ENCODE measurements at places on chromosomes 13 and 19.
A peak's percentile ranks its signal among the peaks of the same experiment; 100 is the strongest.

DNA sequence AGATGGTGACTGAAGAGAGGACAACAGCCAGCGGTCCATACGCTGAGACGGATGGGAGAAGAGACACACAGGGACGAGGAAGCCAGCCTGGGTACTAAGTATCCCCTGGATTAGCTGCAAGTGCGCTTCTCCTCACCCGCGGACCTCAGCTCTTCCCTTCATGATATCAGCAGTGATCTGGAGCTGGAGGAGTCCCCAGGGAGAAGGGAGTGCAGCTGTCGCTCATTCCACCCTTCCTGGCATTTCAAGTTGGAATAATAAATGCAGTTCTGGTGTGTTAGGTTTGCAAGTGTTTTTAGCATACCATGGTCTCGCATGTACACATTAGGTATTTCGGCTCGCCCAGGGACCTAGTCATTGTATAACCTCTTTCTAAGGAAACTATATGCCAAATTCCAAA, 88.5 kb upstream of the C1QTNF9B start:
- peak; percentile 95 for DNase-seq

GRCh38 chr19:41905273-41906002, 22.5 kb downstream of the ARHGEF1 start:
- DNase-seq, result no peak

GRCh38 chr13:94312511-94313216, 166.8 kb downstream of the DCT start:
- no peak for DNase-seq

GRCh38 chr13:63129995-63130394, 1714.3 kb upstream of the PCDH20 start:
- DNase-seq, result no peak

DNA sequence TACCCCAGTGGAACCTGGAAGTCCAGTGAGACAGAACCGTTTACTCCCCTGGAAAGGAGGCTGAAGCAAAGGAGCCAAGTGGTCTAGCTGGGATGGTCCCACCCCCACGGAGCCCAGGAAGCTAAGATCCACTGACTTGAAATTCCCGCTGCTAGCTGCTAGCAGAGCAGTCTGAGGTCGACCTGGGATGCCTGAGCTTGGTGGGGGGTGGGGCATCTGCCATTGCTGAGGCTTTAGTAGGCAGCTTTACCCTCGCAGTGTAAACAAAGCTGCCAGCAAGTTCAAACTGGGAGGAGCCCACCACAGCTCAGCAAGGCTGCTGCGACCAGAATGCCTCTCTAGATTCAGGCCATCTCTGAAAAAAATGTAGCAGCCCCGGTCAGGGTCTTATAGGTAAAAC, 437.0 kb downstream of the SUCLA2 start:
- no peak for DNase-seq

GRCh38 chr13:30806784-30807183, 71.4 kb downstream of the ALOX5AP start:
- no peak for DNase-seq

DNA sequence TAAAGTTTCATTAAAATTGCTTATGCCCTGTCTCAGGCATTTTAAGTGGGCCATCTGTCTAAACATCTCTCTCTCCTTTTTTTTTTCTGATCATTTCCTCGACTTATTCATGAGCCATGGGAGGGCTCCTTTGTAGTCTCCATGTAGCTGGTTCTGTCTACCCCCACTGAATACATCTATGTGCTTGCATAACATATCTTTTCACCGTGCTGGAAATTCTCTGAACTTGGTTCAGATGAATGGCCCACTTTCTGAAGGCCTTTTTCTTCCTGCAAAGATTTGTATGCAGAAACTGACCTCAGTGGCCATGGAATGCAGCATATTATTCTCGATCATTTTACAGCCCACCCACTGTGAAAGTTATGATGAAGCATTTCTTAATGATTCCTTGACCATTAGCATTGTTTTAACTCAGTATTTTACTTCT, 225.3 kb downstream of the GGACT start:
- DNase-seq, result no peak

GRCh38 chr13:36531746-36532486, 99.6 kb downstream of the CCNA1 start:
- peak; percentile 65 for DNase-seq

DNA sequence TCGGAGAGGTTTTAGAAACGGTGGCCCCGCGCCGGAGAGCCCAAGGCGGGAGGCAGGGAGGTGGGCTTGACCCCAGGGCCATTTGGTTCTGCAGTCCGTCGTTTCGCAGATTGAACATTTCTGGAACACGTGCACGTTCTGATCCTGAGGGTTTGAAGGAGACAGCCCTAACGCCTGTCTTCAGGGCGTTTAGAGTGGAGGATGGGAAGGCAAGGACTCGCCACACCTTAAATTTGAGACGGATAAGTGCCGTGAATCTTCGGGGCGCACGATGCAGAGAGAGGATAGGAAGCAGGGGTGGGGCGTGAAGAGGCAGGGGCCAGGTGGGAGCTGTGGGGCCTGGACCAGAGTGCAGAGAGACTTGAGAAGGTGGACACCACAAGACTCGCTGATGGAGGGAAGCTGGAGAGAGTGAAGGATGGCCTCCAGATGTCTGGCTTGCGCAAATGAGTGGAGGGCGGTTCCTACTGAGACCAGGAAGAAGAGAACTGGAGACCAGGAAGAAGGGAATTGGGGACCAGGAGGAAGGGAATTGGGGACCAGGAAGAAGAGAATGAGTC, 804 bp upstream of the MIER2 start:
- no peak for DNase-seq

DNA sequence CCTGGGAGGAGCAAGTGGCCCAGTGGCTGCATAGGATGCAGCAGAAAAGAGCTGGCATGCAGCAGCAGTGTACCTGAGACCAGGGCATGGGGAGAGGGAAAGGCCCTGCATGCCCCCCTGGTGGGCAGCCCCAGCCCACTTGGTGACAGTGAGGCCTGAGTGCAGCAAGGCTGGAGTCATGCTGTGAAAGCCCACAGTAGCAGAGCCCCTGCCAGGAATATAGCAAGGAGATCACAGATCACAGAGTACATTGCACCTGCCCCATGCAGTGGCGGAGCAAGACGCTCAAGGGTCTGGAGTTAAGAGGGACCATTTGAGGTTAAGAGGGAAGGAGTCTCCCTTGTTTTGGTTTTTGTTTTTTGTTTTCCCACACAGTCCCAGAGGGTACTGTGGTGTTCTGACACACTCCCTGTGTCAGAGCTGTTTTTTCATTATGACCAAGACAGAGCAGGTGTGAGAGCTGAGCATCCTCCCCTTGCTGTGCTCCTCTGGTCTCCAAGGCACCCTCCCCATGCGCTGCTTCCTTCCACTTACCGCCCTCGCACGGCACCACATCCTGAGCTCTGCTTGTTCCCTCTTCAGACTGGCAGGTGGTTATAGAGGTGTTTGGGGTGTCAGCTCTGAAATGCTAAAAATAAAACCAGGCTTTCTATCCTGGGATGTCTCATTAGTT, 85.0 kb upstream of the UBL3 start:
- no peak for DNase-seq

DNA sequence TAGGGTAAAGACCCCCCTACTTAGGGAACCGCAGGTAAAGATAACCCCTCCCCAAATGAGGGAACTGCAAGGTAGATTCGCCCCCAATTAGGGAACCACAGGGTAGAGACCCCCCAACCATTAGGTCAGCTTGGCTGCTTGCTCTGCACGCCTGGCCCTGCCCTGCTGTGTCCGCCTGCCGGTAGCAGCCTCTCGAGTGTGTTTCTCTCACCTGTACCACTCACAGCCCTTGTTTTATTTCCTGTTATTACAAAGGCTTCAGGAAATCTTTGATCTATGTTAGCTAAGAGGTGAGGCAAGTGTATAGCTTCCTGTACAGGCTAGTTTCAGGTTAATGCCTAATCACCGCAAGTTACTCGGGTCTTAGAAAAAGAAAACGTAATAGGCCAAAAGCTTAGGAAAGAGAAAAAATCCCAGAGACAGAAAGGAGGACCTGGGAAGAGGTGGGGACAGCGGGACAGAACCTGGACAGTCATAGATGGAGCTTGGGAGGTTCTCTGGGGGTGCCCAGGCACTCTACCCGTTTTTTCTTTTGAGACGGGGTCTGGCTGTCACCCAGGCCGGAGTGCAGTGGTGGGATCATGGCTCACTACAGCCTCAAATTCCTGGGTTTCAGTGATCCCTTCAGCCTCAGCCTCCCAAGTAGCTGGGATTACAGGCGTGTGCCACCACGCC, 23.1 kb upstream of the EIF3G start:
- DNase-seq, result no peak

DNA sequence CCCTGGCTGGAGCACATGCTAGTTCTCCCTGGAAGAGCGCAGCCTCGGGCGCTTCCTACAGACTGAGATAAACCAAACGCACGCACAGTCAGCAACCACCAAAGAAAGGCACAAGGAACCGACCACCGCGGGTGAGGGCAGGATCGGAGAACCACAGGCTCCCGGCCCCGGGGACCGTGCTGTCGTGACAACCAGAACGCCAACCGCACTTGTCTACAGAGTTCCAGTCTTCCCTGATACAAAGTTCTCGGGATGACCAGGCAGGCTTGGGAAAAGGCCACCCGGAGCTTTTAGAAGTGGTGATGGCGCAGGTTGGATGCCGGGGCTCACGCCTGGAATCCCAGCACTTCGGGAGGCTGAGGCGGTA, 33.1 kb upstream of the CACTIN start:
- DNase-seq, result no peak

GRCh38 chr13:49370371-49370770, 73.5 kb downstream of the CAB39L start:
- DNase-seq, result no peak

- no peak for DNase-seq
Measured at GRCh38 chr13:108297114-108297513, 27.6 kb downstream of the TNFSF13B start.

GRCh38 chr19:4367781-4368127, 24.4 kb downstream of the MPND start:
- no peak for DNase-seq

- DNase-seq, result no peak
Measured at GRCh38 chr13:36548129-36548528, 115.8 kb downstream of the CCNA1 start.

All from NCI-H524 treated with DMSO at 0.1 percent for 48 hours (cell line).